ENCODE measurements at places on chromosomes 11 and 22.
A peak's percentile ranks its signal among the peaks of the same experiment; 100 is the strongest.

GRCh38 chr11:121109471-121109870 is 8.4 kb downstream of the TECTA start:
- no peak for DNase-seq

DNA sequence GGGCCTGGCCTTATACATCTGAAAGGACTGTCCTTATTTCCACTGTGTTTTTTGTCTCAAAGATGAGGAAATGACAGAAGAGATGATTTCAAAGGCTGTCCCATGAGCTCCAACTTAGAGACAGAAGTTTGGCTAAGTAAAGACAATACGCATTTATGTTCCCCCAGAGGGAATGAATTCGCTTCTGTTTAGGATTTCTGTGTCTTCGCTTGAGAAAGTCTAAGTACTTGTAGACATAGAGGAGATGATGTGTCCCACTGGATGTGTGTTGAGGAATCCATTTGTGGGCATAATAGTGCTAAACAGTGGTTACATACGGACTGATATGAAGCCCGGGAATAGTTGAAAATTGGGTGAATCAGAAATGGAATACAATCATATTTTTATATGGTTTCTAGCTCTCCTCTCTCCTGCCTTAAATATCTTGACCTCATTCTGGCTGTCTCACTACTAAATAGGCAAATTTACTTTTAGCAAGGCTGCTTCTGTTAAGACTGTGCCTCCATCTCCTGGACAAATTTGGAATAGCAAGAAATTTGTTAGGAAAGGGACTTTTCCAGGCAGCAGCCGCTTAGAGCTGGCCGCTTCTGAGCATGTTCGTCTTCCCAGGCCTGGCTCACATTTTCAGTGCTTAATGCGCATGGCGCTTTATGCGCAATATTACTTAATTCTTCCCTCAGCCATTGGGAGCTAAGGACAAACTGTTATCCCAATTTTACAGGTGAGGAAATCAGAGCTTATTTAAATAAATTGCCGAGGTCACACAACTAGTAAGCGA is 1.9 kb upstream of the PEX26 start:
- DNase-seq: peak; percentile 85

DNA sequence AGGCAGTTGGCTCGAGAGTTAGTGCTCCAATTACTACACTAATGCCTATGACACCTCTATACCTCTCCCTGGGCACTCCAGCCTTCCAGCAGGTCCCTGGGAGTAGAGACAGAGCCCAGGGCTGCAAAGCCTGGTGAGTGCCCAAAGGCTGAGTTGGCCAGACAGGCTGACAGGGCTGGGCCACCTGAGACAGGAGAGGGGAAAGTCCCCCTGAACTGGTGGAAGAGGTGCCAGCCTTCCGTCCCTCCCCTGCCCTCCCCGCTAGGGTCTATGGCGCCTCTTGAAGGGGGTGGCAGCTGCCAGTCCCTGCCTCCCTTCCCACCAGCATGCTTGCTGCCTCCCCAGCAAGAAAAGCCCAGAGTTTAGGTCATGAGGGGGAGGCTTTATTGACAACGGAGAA is 3.0 kb downstream of the KCNJ11 start:
- DNase-seq: no peak

- peak; percentile 47 for DNase-seq
These were observed 2.4 kb downstream of the TRIM44 start for GRCh38 chr11:35664977-35665441.

- peak; percentile 90 for DNase-seq
These were observed 1.5 kb downstream of the CASTOR1 start for GRCh38 chr22:30287648-30288418.

DNA sequence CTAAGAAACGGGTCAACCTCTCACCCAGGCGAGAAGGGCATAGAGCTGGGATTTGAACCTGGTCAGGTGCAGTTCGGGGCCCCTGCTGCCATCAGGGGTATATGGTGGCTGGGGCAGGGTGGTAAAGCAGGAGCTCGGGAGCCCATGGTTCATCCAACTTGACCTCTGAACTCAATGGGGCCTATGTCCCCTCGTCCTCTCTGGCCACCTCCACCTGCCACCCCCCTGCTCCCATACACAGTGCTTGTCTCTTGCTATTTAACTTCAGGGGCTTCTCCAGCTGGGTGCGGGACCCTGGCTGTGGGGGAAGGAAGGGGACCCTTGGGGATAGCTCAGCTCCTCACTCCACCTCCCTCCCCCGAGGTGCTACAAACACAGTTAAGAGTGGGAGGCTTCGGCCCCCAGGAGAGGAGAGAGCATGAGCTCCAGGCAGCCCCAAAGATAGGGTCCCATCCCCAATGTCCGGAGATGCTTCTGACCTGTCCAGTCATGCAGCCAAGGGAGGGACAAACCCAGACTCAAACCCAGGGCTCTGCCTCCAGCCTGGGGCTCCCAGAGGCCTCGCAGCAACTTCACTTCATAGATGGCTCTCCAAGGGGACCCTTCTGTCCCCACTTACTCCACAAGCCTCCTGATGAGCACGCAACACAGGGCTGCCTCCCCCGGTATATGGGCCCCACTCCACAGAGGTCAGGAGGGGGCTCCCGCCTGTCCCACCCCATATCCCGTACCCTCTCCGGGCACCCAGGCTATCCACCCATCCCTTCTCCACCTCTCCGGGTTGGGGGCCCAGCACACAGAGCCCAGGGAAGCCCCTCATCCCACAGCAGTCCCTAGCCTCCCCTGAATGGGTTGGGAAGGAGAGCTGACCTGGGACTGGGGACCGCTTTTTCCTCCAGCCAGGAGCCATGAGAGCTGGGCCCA is 712 bp downstream of the IL2RB start:
- no peak for DNase-seq

DNA sequence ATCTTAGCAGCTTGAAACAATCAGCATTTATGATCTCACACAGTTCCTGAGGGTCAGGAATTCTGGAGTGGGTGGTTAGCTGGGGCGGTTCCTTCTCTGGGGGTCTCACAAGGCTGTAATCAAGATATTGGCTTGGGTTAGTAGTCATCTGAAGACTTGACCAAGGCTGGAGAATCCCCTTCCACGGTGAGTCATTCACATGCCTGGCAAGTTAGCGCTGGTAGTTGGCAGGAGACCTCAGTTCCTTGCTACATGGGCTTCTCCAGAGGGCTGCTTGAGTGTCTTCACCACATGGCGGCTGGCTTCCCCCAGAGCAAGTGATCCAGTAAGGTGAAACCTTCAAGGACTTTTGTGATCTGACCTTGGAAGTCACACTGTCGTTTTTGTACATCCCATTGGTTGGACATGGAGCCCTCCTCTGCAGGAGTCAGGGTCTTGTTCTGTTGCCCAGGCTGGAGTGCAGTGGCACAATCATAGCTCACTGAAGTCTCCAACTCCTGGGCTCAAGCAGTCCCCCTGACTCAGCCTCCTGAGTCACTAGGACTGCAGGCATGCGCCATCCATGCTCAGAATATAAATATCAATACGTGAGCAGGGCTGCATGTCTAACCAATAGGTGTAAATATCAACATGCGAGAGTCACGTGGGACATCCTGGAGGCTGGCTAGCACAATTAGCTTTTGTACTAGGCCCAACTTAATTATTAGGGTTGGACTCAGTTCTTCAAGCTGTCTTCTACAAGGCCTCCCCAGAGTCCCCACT is 7.2 kb upstream of the NIPSNAP1 start:
- DNase-seq: peak; percentile 84

DNA sequence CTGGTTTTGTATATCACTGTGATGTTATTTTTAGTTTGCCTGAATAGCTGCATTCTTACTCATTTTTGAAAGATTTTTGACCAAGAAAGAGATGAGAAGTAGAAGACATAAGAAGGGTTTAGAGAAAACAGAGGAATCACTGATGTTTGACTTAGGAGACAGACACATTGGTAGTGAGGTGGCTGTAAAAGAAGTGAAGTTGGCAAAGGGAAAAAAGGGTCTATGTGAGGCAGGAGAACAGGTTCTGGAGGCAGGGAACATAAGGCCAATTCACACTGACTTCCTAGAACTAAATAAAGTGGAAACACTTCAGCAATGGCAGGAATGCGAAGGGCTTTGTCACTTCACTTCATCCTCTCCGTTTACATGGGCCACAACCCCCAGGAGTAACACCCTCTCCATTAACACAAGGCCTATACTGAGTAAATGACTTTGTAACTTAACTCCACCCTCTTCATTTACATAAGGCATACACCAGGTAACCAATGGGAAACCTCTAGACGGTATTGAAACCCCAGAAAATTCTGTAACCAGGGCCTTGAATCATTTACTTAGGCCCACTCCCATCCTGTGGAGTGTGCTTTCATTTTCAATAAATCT is 36.5 kb downstream of the CTSC start:
- DNase-seq: no peak

DNA sequence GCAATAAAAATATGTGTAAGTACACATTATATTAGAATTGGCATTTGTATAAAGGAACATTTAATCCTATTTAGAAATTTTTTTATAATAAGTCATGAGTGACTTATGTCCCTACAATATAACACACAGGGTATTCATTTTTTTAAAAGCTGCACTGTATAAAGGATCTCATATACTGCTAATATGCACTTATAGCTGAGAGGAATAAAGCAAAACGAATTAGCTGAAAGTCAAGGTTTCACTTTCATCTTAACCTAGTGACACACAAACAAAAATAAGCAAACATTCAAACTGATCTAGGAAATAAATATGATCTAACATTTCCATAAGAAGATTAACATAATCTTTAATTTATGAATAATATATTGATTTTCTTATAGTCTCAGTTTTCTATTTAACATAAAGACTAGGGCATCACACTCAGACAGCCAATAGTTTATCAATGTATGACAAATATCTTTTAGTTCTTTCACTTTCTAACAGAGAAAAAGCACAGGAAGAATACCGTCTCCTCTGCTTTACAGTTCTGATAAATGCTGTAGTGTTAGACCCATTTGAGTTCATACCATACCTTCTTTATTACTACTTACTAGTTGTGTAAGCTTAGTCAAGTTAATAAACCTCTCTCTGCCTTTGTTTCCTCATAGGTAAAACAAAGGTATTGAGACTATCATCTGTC is 42.9 kb downstream of the DCDC1 start:
- no peak for DNase-seq

- no peak for DNase-seq
These were observed 78.5 kb upstream of the PITPNB start for GRCh38 chr22:27997538-27997937.

DNA sequence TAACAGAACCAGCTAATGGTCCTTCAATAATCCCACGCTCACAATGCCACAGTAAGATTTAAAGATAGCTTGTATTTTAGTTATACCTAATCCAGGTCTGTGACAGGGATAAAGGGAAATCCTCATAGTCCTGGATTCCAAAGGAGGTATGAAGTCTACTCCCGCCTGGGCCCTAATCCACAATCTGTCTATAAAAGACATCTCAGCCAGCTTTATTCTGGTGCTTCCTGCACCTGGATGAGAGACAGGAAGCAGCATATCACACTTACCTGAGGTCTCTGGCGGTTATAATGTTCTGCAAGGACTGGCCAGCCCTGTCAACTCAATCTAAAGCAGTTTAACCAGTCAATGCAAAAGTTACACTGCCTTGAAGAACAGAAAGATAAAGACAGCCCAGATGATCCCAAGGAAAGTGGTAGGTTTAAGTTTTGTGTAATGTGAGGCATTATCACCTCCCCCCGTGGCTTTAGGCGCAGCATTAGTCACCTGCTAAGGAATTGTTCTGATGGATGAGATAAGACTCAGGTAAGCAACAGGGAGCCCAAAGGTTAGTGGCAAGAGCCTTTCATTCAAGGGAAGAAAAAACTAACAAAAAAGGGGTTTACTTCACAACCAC is 57.6 kb downstream of the PLEKHA7 start:
- no peak for DNase-seq

DNA sequence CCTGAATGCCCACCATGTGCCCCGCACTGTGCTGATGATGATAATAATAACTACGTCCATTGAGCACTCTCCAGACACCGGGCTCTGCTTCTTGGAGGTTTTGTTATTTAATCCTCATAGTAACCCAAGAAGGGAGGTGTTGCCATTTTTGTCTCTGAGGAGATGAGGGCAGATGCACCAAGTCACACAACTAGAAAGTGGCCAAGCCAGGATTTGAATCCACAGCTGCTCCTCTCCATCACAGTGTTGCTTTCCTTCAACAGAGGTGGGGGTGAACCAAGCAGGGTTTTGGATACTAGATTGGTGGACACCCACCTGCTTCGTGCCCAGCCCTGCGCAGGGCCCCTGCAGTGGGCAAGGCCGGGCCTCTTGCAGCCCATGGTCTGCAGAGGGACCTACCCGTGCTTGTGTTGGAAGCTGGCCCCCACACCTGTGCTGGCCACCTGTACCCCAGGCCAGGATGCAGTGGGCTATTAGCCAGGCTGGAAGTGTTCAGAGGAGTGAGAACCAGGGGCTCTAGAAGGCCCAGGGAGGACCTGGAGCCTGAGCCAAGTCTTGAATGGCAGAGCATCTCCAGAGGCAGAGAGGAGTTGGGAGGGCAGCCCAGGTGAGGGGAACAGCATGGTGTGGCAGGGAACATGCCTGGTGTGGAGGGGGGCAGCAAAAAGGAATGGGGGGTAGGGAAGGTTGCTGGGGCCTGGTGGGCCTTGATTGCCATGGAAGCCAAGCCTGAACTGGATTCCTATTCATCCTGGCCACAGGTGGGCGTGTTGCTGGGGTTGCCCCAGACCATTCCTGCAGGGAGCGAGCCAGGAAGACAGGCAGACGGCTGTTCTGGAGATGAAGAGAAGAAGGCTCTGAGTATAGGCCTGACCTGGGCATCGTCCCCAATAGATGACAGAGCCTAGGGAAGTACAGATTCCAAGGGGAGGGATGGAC is 2.7 kb upstream of the DPP3 start:
- DNase-seq: no peak

DNA sequence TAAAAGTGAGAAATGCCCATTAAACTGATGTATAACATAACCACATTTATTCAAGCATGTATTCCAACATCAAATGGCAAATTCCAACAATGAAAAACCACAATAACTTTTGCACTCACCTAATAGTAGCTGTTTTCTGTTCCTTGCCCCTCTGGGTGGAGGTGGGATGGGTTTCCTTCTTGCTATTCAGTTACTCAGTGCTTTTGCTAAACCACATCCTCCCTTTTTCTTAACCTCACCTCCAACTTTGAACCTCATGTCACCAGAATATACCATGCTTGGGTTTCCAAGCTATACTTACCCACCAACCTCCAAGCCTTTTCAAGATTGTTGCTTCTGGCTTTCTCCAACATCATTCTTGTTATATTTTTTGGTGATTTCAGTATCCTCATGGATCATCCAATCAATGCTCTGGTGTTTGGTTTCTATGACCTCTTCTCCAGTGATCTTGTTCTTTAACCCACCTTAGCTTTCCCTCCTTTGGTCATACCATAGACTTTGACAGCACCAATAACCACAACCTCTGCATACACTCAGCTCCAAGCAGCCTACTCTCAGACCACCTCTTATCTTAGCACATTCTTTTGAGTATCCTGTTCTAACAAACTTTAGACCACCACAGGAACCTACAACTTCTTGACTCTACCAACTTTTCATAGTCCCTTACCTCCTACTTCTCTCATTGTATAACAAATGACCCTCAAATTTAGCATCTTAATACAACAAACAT is 3.2 kb upstream of the CCDC15 start:
- DNase-seq: no peak

DNA sequence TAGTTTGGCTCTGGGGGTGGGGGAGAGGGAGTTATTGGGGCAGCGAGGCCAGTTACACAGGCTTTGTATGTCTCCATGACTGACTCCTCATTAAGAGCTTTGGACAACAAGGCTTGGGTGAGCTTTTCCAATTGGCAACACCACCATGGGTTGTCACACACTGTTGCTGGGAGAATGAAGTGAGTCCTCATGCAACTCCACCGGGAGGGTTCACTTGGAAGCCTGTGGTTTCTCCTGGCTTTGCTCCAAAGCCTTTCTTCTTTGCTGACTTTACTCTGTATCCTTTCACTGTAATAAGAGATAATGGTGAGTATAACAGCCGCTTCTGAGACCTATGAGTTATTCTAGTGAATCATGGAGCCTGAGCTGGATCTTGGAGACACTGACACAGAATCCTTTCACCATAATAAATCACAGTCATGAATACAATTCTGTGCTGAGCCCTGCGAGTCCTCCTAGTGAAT is 24.9 kb downstream of the EIF3F start:
- DNase-seq: peak; percentile 97
